Activated CD4-positive, alpha-beta T cell treated with anti-CD3 and anti-CD28 coated beads, Interleukin-2, amount 50 U/mL, for 1 hour (primary cell): ENCODE measurements at places on chromosomes 4 and X.
A peak's percentile ranks its signal among the peaks of the same experiment; 100 is the strongest.

- DNase-seq: no peak
These were observed 85.8 kb downstream of the EVC2 start for GRCh38 chr4:5622596-5622995.

- DNase-seq: peak; percentile 49
These were observed 27.1 kb downstream of the CFAP299 start for GRCh38 chr4:80362578-80363181.

- DNase-seq: no peak
These were observed 25.3 kb downstream of the FHIP1A start for GRCh38 chr4:151434183-151434860.

- no peak for DNase-seq
These were observed 81.6 kb downstream of the SORBS2 start for GRCh38 chr4:185730387-185730786.

- no peak for DNase-seq
These were observed at the start of gene PLS3 for GRCh38 chrX:115560978-115561604. TSS of gene PLS3 (plus strand) at chrX:115561174. CDS start at chrX:115610251, 49,077 bp downstream.

DNA sequence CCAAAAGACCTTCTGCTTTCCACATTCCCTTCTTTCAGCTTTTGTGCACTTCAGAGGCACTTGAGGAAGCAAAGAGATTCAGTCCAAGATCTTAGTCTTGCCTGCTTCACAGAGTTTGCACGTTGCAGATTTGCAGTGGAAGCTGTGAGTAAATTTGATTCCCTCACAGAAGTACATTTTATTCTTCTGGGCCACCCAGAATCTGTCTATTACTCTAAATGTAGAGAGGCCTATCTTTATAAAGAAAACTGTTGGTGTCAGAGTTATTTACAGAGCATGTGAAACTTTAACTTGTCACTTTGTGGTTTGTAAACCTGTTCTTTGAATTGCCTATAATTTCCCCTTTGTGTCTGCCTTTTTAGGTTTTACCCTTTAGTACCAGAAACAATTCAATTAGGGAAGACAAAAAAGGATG is 15.5 kb downstream of the SPRY1 start:
- no peak for DNase-seq

DNA sequence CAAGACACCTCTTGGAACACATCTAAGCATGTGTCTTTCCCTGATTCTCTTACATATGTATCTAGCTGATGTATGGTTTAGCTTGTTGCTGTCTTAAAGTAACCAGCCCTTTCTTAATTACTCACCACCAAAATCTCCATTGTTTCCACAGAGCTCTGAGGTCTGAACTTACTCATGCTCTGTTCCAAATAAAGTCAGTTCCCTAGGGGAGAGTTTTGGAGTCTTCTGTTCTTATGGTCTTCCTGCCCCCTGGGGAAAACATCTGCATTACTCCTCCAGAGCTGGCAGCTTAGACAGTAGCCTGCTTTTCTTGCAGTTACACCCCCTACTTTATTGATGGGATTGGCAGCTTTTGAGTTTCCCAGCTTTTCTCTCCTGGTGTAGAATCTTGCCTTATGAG is 125.8 kb downstream of the EDA start:
- DNase-seq: no peak

DNA sequence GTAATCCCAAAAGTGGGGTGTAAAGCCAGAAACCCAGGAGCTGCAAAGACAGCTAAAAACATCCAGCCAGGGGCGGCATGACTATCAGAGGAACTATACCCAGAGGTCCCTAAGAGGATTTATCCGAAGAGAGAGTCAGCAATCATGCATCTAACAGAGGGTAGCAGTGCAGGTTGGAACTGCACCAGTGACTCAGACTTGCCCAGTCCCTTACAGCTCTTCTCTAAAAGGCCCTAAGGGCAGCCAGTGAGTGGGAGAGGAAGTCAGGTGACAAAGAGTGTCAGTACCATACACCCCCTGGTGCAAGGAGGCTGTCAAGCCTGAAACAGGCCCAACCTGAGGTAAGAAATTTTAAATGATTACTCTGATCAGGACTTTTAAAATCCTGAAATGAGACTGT is 88.1 kb downstream of the CAMK2D start:
- peak; percentile 2 for DNase-seq

DNA sequence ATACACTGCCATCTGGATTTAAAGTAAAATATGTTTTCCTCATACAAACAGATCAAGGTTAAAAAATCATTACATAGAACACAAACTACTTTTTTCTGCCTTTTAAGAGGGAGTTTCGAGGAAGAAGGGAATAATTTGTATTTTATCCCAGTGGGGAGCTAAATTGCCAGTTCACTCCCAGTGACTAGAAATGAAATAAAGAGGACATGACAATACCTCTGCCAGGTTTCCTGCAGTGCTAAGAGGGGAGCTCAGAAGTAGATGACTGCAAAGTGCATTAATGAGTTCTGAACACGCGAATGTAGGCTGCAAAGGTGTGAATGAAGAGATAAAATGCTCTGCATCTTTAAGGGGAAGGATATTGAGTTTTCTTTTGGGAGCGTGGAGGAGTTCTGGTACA is 69.7 kb downstream of the SRPX start:
- DNase-seq: no peak

- DNase-seq: no peak
These were observed 7.0 kb upstream of the TENM3 start for GRCh38 chr4:182236186-182236585.

DNA sequence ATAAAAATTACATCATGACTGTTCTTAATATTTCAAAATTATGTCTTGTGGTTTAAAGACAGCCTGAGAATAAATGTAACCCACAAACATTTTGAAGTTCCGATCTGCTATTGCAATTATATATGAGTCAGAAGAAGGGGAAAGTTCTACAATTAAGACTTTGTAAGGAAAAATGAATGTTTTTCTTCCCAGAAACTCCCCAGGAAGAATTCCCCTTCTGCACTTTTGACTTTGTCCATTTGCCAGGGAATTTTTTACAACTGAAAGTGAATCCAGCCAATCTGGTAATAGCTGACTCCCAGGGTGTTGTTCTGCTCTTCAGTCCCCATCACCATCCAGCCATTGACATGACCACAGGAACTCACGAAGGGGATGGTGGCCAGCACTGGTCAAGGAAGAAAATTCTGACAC is 61.6 kb upstream of the NOCT start:
- no peak for DNase-seq

DNA sequence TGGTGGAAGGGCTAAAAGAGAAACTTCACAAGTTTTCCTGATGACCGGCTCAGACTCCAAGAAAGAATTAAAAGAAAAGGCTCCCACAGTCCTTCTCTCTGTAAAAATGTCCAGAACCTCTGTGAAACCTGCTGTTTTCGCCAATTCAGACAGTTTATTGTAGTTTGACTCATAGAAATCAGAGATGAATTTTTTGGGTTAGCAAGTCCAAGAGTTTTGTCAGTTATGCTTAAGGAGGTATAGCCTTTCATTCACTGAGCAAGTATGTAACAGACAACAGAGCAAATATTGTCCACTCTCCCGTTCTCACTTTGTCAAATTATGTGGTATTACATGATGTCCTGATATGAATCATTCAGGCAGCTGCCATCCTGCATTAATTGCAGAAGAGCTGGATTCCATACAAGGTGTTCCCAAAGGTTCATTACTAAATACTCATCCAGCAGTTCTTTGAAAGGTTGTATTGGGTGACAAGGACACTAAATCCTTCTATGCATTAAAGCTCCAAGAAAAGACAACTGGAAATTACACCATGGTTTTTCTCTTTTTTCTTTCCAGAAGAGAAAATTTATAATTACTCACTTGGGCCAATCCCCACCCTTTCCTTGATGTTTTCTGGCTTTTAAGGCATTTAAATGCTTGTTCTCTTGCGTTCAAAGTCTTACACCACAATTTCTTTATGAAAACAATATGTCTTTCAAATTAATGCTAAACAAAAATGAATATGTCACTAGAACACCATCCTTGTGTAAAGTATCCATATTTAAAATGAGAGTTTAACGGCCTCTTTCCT is 30.0 kb upstream of the PLAC1 start:
- no peak for DNase-seq

DNA sequence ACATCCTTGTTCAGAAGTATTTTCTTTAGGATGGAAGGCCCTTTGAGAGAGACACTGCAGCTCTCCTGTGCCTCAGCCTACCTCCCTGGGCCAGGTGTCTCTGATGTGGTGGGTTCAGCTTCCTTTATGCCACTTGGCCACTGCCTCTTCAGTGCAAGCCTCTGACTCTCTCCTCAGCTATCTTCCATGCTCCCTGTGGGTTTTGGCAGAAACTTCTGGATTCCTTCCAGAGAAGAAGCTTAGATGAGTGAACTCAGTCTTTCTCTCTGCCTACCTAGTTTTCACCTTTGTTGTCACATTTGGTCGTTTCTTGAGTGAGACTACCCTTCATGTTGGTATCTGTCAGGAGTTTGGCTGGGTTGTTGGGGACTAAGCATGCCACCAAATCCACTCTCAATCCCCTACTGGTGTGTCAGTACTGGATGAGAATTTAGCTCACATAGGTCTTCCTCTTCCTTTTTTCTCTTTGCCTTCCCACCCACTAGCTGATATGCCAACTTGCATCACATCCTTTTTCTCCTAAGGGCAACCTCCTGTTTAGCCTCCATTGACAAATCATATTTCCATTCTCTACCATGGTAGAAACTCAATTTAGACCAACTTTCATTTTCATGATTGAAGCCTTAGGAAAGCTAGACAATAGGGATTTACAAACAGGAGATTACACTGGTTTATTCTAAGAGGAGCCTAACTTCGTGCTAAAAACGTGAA is 32.0 kb downstream of the IL15 start:
- DNase-seq: no peak

GRCh38 chrX:98717970-98718369 is 1692.1 kb downstream of the PCDH19 start:
- DNase-seq: no peak

DNA sequence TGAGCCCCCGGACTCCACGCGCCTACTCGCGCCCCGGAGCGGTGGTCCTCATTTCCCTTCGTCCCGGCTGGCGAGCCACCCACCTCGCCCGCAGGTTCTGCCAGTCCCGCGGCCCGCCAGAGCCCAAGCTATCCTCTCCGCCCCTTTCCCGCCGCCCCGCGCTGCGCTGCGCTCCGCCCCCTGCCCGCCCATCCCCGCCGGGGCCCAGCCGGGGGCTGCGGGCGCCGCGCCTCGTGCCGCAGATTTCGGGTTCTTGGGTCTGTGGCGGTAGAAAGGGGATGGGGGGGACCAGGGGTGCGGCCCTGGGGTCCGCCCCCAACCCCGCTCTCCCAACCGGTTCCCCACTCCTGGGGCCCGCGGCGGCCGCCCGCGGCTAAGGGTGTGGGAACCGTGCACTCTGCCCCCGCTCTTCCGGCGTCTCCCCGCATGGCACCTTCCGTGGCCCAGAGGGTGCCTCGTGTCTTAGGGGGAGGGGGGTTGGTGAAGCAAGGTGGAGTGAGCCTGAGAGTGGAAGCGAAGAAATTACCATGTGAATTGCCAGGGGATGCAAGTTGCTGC is 650.8 kb upstream of the DIPK2B start:
- peak; percentile 32 for DNase-seq

DNA sequence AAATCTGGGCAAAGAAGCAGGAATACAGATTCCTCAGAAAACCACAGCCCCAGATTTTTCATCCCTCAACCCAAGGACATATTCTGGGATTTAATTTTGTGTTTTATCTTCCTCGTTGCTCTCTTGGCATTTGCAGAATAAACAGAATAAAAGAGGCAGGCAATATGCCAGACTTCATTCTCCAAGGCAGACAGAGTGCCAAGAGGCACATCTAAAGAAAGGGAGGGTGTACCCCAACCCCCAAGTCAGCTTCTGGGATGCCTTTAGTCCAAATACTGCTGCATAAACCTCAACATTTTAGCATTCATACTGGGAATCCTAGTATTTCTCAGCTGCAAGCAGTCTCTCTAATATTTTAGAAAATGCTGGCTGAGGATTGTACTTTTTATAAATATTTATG is 629.2 kb downstream of the KLHL13 start:
- DNase-seq: no peak

GRCh38 chr4:147813109-147813773 is 81.4 kb downstream of the ARHGAP10 start:
- DNase-seq: no peak

DNA sequence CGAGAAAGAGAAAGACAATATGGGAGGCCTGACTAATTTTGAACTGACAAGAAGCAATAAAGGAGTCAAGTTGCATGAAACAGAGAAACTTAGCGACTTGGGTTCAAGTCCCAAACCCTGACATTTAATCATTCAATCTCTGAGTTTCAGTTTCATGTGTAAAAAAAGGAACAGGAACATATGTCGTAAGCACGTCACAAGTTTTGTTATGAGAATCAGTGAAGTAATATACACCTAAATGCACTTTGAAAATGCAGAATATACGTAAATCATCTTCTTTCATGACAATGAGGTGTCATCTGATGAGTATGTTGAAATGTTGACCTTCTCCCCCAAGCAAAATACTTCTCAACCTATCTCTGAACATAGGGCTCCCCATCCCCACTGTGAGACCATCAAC is 10.4 kb downstream of the ACOT9 start:
- DNase-seq: no peak

- no peak for DNase-seq
These were observed 43.3 kb upstream of the AGA start for GRCh38 chr4:177485528-177485927.

DNA sequence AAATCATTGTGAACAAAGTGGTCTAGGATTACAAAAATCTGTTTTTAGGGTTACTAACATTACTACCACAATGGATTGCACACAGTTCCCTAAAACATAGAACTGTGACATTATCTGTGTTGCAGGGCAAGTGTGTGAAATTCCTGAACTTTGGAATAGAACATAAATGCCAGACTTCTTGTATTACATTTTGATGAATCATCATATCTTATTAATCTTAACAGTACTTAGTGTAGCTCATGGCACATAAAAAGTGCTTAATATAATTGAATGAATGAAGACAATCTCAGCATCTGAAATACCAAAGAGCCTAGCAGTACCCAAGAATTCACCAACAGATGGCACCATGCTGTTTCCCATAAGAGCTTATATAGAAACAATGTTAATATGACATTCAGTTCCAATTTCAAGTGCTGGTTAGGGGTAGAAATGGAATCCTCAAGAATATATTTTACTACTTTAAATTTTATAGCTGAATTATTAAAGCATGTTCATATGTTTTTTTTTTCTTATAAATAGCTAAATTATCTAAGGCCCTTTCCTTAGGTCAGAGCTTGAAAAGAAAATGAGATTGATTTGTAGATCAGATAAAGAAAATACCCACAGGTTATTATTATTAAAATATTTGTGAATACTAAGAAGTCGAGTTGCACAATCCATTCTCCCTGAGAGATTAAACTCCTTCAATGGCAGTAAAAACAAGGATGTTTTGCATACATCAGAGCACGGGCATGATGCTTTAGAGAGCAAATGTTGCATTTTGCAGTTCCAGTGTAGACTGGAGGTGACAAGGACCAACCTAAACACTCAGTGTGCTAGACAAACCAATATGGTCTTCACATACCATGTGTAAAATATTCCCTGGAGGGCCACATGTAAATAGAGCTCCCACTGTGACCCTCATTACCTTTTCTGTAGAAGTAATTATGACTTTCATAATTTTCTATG is 25.7 kb upstream of the SHISA3 start:
- DNase-seq: no peak

GRCh38 chr4:187562345-187562744 is 433.2 kb upstream of the ZFP42 start:
- DNase-seq: no peak
